Transverse colon (tissue), 4 donors: ENCODE measurements at places on chromosomes 2 and 18. TPM values are rescaled to one million over a fixed set of nuclear protein-coding genes. Genes with fewer than 3 reads are reported as not detected.
A peak's percentile ranks its signal among the peaks of the same experiment; 100 is the strongest.

Gene TBR1
- total RNA-seq: not detected

Gene ATAD2B
- 82.7 TPM for total RNA-seq

GRCh38 chr18:8744656-8745055 is 39.3 kb downstream of the MTCL1 start:
- H3K36me3 ChIP-seq: no peaks in the 10 kb centered on the region
- no peak for DNase-seq
- peaks cover 5% of the 10 kb centered on the region for H3K27me3 ChIP-seq
- peak overlapping the region; percentile 11 for H3K27ac ChIP-seq
- H3K4me3 ChIP-seq: no peak overlapping the region

- no peak for DNase-seq
- H3K4me1 ChIP-seq: no peaks in the 10 kb centered on the region
- no peak overlapping the region for H3K4me3 ChIP-seq
- H3K27ac ChIP-seq: no peak overlapping the region
- peaks cover 5% of the 10 kb centered on the region for H3K27me3 ChIP-seq
Observed at GRCh38 chr18:950882-951495, 46.3 kb downstream of the ADCYAP1 start.

DNA sequence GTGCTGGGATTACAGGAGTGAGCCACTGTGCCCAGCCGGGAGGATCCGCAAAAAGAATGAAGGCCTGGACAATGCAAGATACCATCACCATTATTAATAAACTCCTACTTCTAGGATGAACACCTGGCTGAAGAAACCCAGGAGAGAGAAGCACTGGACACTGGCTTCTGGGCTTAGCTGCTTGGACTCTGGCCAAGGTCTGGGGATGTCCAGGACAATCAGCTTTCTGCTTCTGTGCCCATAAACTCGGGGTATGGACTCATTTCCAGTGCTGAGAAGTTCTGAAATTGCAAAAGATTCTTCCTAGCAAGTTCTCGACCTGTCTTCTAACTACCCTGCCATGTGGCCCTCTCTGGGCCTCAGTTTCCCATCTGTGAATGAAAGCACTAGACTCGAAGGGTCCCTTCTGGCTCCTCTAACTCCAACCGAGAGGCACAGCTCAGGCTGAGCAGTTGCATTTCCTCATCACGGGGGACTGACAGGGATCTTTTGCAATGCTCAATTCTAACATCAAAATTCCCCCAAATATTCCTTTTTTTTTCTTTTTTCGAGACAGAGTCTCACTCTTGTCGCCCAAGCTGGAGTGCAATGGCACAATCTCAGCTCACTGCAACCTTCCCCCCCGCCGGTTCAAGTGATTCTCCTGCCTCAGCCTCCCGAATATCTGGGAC is 2.4 kb upstream of the SH2D6 start:
- no peak overlapping the region for H3K4me3 ChIP-seq
- H3K27ac ChIP-seq: no peak overlapping the region
- no peaks in the 10 kb centered on the region for H3K27me3 ChIP-seq
- no peaks in the 10 kb centered on the region for H3K36me3 ChIP-seq
- no peak for DNase-seq

DNA sequence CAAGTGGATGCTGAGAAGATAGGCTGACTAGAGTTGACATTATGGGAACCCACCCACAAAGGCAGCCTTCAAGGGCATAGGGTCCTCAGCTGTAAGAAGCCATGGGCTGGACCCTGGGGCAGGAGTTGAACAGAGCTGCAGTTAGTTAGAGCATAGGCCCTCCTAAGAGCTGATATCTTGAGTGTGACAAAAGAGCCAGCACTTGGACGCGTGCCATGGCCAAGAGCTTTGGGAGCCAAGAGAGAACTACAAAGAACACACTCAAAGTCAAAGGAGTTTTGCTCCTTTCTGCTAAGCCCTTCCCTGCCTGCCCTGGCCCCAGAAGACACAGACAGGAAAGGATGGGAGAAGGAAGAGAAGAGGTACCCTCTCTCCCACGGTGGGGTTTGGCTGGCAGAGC is 29.9 kb upstream of the AGAP1 start:
- H3K27ac ChIP-seq: no peak overlapping the region
- no peak for DNase-seq
- H3K4me1 ChIP-seq: no peaks in the 10 kb centered on the region
- H3K36me3 ChIP-seq: no peaks in the 10 kb centered on the region
- no peaks in the 10 kb centered on the region for H3K27me3 ChIP-seq
- H3K4me3 ChIP-seq: no peak overlapping the region

DNA sequence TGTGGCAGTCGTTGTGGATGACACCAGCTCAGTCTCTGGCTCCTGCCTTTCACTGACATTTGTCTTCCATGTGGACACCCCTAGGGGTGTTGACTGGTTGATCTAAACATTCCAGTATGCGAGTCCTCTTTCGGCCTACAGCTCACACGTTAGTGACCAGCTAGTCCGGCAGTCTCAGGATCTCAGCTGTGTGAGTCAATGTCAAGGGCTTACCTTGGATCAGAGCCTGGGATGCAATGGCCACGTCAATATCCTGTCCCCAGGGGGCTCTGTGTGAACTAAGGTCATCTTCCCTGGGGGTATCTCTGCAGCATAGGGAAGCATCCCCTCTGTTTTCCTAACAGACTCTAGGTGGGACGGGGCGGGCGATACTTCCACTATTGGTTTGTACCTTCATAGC is 35.1 kb upstream of the YWHAQ start:
- no peak for DNase-seq
- no peaks in the 10 kb centered on the region for H3K4me1 ChIP-seq
- H3K4me3 ChIP-seq: no peak overlapping the region

GRCh38 chr2:37706334-37707183 is 35.1 kb upstream of the CDC42EP3 start:
- H3K27me3 ChIP-seq: no peaks in the 10 kb centered on the region
- H3K4me1 ChIP-seq: peaks cover 26% of the 10 kb centered on the region
- H3K27ac ChIP-seq: no peak overlapping the region
- DNase-seq: no peak
- H3K4me3 ChIP-seq: no peak overlapping the region
- no peaks in the 10 kb centered on the region for H3K36me3 ChIP-seq

GRCh38 chr2:3062476-3063260 is 314.9 kb downstream of the EIPR1 start:
- H3K4me1 ChIP-seq: no peaks in the 10 kb centered on the region
- no peaks in the 10 kb centered on the region for H3K36me3 ChIP-seq
- no peak overlapping the region for H3K27ac ChIP-seq
- no peak for DNase-seq

DNA sequence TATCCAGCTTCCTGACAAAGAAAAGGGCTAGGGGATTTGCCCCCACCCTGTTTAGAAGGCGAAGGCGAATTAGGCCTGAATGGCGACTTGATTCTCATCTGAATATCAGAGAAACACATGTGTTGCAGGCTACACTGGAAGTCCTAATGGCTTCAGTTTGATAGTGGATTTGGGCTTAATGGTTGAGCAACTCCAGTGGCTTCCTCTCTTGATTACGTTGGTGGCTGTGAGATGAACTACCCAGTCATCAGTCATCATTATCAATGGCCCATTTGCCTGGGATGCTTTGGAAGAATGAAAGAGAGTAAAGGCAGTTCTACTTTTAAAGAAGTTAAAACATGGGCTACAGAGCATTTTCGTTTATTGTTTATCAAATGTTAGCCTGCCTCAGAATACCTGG is 60.9 kb upstream of the IL1R1 start:
- peaks cover 7% of the 10 kb centered on the region for H3K4me1 ChIP-seq
- no peak overlapping the region for H3K4me3 ChIP-seq
- no peaks in the 10 kb centered on the region for H3K27me3 ChIP-seq
- no peaks in the 10 kb centered on the region for H3K36me3 ChIP-seq

- H3K27me3 ChIP-seq: no peaks in the 10 kb centered on the region
- no peak for DNase-seq
- no peak overlapping the region for H3K27ac ChIP-seq
- H3K36me3 ChIP-seq: no peaks in the 10 kb centered on the region
Observed at GRCh38 chr18:51721388-51721787, 523.9 kb upstream of the MEX3C start.

DNA sequence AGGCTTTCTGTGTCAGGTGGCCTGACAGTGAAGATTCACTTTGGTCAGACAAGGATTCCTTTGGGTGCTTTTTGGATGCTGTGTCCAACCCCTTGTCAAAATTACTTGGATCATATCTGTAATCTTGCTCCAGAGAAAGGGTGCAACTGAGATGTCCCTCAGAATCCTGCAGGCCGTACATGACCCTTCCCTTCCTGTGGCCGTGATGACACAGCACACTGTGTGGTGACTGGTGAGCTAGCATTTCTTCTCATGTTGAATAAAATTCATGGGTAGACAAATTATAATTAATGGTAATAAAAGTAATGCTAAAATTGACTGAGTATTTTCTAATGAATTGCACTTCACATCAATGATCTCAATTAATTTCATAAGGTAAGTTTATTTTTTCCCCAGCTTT is 356.2 kb downstream of the LPIN1 start:
- no peak for DNase-seq
- H3K27me3 ChIP-seq: no peaks in the 10 kb centered on the region
- no peak overlapping the region for H3K27ac ChIP-seq
- no peaks in the 10 kb centered on the region for H3K4me1 ChIP-seq
- H3K36me3 ChIP-seq: no peaks in the 10 kb centered on the region

DNA sequence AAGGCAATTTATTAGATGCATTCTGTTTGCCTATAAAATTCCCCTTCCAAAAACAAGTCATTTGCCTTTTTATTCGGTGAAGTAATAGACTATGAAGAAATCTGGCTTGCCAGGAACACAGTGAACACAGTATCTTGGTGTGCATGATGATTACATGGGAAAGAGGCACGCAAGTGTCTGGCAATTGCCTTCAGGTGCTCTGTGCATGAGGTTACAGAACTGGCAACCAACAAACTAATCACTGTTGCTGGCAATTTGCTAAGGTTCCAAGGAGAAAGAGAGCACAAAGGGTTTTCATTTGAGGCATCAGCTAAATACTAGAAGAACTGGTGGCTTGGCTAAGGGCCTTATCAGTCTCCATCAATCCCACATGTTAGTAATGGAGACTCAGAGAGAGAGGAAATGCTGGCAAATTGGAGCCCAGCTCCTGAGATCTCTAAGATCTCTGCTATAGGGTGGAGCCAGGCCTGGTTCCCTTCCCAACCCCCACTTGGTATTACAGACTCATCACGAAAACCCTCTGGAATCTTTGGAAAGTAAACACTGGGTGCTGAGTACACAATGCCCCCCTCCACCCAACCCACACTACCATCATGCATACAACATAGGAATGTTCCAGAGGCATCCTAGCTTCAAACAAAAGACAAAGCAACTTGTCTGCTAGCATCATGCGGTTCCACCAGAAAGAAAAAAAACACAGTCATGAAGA is 10.4 kb downstream of the RNF152 start:
- H3K27me3 ChIP-seq: no peaks in the 10 kb centered on the region
- DNase-seq: no peak
- no peak overlapping the region for H3K4me3 ChIP-seq
- H3K36me3 ChIP-seq: no peaks in the 10 kb centered on the region

GRCh38 chr18:23311351-23312121 is 141.6 kb upstream of the RIOK3 start:
- H3K4me1 ChIP-seq: no peaks in the 10 kb centered on the region
- H3K4me3 ChIP-seq: no peak overlapping the region
- H3K27ac ChIP-seq: no peak overlapping the region
- H3K27me3 ChIP-seq: no peaks in the 10 kb centered on the region

DNA sequence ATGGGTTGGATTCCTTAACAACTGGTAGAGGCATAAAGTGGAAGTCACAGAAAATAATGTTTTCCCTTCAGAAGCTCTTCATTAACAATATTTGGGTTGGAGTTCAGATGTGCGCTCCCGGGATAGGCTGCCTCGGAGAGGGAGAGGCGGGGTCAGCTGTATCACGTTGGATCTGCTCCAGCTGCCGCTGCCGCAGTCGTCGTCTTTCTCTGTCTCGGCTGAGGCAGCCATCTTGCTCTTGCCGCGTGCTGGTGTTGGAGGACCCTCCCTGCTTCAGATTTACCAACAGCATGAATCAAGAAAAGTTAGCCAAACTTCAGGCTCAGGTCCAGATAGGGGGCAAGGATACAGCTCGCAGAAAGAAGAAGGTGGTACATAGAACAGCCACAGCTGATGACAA is 35.1 kb downstream of the TANC1 start:
- no peak overlapping the region for H3K4me3 ChIP-seq
- H3K36me3 ChIP-seq: no peaks in the 10 kb centered on the region
- H3K4me1 ChIP-seq: no peaks in the 10 kb centered on the region
- DNase-seq: no peak

GRCh38 chr2:205665791-205666190 is 16.5 kb upstream of the NRP2 start:
- H3K36me3 ChIP-seq: no peaks in the 10 kb centered on the region
- H3K4me3 ChIP-seq: no peak overlapping the region
- H3K27ac ChIP-seq: no peak overlapping the region
- no peak for DNase-seq
- H3K27me3 ChIP-seq: no peaks in the 10 kb centered on the region
